ENCODE measurements at places on chromosomes 6 and 20.

- DNase-seq, result no peak
Measured at GRCh38 chr6:42045538-42046460, 4.5 kb upstream of the TAF8 start.

DNA sequence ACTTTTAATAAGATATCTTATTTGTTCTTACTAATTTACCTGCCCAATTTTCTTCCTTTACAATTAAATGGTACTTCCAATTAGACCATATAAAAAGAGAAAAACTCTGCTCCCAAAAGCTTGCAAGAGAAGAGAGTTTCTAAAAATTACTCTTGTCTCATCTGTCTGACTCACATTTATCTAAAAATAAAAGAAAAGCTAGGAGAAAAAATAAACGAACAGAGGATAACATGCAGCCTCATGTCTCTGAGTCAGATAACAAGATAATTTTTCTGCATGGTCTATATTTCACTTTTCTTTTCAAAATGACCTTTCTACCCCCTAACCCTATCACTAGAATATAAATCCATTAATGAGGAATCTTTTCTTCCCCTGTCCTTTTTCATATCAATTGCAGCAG is 127.2 kb upstream of the TCF21 start:
- no peak for DNase-seq

DNA sequence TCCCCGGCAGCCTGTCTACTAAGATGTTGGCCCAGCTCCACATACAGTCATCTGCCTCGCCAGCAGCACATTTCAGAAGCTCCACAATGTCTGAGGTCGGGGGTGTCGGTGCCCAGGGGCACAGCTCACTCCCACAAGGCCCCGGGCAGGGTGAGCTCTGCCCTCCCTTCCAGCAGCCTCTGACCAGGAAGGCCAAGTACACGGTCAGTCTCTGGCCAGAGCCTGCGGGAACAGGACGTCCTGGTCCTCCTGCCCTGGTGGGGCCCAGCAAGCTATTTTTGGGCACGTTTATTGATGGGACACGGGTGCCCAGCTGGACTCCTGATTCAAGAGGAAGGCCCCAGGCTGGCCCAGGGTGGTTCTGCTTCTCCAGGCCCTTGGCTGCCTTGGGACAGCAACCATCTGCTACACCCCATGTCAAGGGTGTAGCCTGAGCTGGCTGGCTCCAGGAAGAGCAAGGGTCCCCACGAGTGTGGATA is 114.9 kb upstream of the PTPN1 start:
- DNase-seq, result no peak

DNA sequence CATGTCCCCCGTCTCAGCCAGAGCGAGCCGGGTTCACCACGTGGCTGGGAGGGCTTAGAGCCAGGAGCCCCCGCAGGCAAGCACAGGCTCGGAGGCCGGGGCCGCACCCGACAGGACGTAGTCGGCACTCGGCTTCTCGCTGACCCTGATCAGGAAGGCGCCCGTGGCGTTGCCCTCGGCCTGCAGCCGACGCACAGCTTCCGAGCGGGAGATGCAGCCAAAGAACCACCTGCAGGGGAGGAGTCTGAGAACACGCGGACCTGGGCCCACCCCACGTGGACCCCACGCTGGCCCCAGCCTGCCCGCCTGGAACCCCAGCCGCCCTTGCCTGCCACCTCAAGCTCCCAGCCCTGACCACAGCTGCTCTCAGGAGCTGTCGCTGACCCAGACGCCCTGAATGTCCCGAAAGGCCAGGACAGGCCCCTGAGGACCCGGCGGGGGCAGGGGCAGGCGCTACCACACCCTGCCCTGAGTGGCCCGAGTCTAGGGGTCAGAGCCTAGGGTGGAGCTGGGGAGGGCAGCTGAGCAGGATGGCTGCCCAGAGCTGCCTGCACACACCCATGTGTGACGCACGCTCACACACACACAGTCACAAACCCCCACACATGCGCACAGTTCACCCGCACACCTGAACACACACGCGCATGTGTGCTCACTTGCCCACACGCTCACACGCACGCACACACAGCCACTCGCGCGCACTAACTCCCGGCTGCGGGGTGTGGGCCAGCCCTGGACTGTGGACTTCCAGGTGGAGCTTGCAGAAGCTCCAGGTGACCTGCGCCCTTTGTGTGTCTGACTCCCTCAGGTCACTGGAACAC is 2.1 kb downstream of the PTK6 start:
- DNase-seq, result no peak
